ENCODE measurements at places on chromosomes 16 and 17.

DNA sequence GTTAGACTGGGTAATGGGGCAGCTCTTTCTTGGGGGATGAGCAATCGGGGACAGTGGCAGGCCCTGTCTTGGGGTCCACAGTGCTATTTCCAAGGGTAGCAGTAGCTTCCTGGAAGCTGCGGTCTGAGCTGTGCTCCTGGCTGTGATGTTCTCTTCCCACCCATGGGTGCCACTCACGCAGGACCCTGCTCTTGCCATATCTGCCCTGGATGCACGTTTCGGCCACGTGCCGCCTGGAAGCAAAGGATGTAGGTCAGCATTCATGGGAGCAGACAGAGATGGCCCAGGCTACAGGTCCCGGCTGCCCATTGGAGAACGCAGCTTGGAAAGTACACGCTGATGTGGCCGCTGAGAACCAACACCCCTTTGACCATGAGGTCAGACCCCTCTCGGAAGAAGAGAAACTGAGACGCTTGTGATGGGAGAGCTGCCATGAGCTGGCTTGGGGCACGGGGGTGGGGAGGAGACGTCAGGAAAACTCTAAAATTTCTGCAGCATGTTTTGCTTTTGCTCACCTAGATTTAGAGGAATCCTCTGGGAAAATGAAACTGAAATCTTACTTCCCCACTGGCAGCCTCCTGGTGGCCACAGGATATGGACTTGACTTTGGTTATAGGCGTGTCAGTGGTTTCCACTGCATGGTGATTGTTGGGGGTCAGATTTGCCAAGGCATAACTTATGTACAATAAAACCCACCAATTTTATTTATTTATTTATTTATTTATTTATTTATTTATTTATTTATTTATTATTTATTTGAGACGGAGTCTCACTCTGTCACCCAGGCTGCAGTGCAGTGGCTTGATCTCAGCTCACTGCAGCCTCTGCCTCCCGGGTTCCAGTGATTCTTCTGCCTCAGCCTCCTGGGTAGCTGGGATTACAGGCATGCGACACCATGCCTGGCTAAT, 36.2 kb upstream of the IRF8 start:
- no peak for DNase-seq

DNA sequence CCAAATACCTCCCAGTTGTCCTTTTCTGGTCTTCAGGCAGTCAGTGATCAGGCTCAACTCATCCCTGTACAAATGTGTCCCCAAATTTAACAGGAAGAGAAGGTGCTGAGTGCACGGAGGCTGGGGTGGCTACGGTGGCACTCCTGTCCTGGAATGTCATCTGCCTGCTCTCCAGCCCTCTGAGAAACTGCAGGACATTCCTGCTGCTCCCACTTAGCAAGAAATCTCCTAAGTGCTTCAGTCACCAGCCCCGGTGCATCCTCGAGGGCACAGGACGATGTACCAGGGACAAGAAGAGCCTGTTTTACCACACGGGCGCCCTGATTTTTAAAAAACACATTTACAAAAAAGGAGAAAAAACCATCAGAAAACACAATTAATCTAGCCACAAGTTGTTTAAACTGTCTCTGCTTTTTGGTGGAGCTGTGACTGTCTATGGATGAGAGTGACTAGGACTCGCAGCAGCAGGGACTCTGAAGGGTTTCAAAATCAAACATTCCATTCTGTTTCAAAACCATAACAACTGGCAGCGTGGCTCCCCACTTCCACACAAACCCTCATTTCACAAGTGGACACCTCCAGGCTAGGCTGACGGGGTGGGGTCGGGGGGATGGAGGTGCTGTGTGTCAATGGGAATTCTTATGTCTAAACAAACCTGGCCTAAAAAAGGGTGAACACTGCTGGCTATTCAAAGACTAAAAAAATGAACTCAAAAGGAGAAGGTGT, 65.3 kb upstream of the CNEP1R1 start:
- DNase-seq = no peak

DNA sequence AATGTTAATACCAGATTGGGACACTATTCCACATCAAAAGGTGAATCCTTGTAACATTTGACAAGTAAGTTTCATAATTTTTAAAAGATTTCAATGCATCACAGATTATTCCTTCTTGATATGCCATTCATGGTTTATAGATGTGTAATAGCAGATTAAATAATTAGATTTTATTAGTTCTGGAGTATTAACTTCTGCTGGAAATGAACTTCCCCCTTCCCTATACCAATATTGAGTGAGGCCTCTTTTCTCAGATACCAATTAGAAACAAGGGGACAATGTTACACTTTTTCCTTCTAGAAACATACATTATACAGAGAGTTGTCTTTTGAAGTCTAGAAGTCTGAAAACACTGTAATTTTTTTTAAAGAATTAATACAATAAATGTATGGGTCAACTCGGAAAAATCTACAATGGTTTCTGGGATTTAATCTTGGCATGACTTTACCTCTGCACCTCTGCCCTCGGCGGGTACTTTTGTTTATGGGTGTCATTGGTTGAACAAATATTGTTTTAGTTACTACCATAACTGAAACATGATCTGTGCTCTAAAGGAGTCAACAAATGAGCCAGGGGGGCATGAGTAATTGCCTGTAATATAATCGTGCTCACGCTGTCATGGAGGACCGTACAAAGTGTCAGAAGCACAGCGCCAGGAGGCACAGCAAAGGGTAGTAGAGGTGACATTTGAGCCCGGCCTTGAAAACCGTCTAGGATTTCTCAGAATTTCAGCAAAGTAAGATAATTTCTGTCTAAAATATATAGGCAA, 8.2 kb downstream of the LRRC37B start:
- no peak for DNase-seq

DNA sequence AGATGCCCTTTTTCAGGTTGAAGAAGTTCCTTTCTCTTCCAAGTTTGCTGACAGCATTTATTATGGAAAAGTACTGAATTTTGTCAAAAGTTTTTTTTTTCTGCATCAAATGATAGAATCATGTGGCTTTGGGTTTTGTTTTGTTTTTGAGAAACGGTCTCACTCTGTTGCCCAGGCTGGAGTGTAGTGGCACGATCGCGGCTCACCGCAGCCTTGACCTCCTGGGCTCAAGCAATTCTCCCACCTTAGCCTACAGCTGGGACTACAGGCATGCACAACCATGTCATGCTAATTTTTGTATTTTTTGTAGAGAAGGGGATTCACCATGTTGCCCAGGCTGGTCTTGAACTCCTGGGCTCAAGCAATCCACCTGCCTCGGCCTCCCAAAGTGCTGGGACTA, 7.3 kb downstream of the CMTM4 start:
- DNase-seq = no peak

- DNase-seq = no peak
These were observed 6.3 kb downstream of the CRHR1 start for GRCh38 chr17:45790296-45790922.

- DNase-seq = no peak
These were observed 253.6 kb upstream of the XYLT1 start for GRCh38 chr16:17724242-17724898.
